ENCODE measurements at places on chromosomes 3 and 15.

- H3K36me3 ChIP-seq, result no peaks in the 10 kb centered on the region
- no peaks in the 10 kb centered on the region for H3K27me3 ChIP-seq
- H3K4me1 ChIP-seq, result no peaks in the 10 kb centered on the region
- DNase-seq, result no peak
- H3K4me3 ChIP-seq, result no peak overlapping the region
- no peak overlapping the region for H3K27ac ChIP-seq
Measured at GRCh38 chr15:73518180-73518862, 75.4 kb downstream of the REC114 start.

GRCh38 chr3:78178740-78179363 lies 1139.0 kb downstream of the ROBO2 start:
- no peak overlapping the region for H3K27ac ChIP-seq
- no peaks in the 10 kb centered on the region for H3K4me1 ChIP-seq
- H3K4me3 ChIP-seq, result no peak overlapping the region
- H3K27me3 ChIP-seq, result no peaks in the 10 kb centered on the region
- no peak for DNase-seq

GRCh38 chr3:58356054-58356453 lies 23.4 kb downstream of the PXK start:
- no peak overlapping the region for H3K4me3 ChIP-seq
- DNase-seq, result no peak
- no peak overlapping the region for H3K27ac ChIP-seq
- peaks cover 11% of the 10 kb centered on the region for H3K4me1 ChIP-seq
- no peaks in the 10 kb centered on the region for H3K27me3 ChIP-seq
- H3K36me3 ChIP-seq, result no peaks in the 10 kb centered on the region

GRCh38 chr3:32641356-32641755 lies 43.6 kb upstream of the CNOT10 start:
- no peaks in the 10 kb centered on the region for H3K27me3 ChIP-seq
- no peak for DNase-seq

GRCh38 chr15:92941668-92942067 lies 41.5 kb downstream of the CHD2 start:
- H3K36me3 ChIP-seq, result peaks cover 27% of the 10 kb centered on the region
- no peaks in the 10 kb centered on the region for H3K4me1 ChIP-seq
- no peak overlapping the region for H3K4me3 ChIP-seq
- no peaks in the 10 kb centered on the region for H3K27me3 ChIP-seq

GRCh38 chr3:45664578-45664977 lies 24.6 kb upstream of the SACM1L start:
- no peaks in the 10 kb centered on the region for H3K36me3 ChIP-seq
- no peaks in the 10 kb centered on the region for H3K27me3 ChIP-seq
- H3K4me1 ChIP-seq, result peaks cover 20% of the 10 kb centered on the region
- peak overlapping the region; percentile 58 for H3K4me3 ChIP-seq
- peak overlapping the region; percentile 49 for H3K27ac ChIP-seq

GRCh38 chr3:154334973-154335420 lies 10.7 kb upstream of the DHX36 start:
- H3K4me3 ChIP-seq, result no peak overlapping the region
- no peaks in the 10 kb centered on the region for H3K27me3 ChIP-seq

DNA sequence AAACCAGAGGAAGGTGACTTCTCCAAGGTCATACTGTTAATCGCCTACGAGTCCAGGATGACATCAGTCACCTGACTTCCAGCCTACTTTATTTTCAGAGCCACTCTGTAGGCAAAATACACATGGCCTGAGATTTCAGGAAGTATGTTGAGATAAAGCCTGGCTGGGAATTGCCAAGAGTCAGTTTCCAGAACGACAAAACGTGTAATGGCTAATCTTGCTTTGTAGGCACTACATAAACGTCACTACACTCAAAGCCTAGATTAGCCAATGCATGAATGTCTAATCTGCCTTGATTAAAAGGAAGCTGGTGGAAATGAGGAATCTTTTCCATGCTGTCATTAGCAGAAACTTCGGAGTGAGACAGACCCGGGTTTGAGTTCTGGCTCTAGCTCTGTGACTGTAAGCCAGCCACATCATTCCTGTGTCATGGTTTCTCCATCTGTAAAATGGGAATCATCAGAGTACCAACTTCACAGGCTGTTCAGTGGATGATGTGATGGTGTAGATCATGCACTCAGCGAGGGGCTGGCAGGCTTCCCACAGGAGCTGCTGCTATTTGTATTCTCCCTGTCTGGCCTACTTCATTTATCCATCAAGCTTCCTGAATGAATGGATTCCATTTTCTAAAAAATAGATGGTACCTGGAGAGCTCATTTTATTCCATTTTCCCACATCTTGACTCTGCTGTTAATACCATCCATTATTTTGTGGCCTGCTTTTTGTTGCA lies 241.9 kb downstream of the XXYLT1 start:
- no peak overlapping the region for H3K4me3 ChIP-seq
- H3K4me1 ChIP-seq, result peaks cover 56% of the 10 kb centered on the region
- H3K27ac ChIP-seq, result no peak overlapping the region

DNA sequence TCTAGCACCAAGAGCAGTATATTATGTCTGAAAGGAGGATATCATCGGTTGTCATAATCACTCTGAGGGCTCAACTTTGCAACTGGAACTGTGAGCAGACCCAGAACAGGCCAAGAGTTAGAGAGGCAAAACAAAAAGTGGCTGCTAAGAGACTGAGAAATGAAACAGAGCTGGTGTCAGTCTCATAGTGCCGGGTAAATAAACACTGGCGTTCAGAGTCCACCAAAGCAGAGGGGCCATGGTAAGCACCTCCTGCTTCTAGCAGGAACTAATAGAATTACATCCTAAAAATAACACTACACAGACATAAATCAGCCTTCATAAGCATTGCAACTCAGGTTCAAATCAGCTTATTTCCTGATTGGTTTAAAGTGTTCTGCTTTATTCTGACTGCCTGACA lies 10.3 kb upstream of the IL12A start:
- no peaks in the 10 kb centered on the region for H3K4me1 ChIP-seq
- H3K27me3 ChIP-seq, result no peaks in the 10 kb centered on the region
- H3K36me3 ChIP-seq, result no peaks in the 10 kb centered on the region
- no peak for DNase-seq
